ENCODE measurements at places on chromosomes 3 and 15. TPM values are rescaled to one million over a fixed set of nuclear protein-coding genes. Genes with fewer than 3 reads are reported as not detected.

C15orf61 gene
- total RNA-seq = 5.4 TPM

ZDHHC23 gene
- total RNA-seq = 11.5 TPM

DNA sequence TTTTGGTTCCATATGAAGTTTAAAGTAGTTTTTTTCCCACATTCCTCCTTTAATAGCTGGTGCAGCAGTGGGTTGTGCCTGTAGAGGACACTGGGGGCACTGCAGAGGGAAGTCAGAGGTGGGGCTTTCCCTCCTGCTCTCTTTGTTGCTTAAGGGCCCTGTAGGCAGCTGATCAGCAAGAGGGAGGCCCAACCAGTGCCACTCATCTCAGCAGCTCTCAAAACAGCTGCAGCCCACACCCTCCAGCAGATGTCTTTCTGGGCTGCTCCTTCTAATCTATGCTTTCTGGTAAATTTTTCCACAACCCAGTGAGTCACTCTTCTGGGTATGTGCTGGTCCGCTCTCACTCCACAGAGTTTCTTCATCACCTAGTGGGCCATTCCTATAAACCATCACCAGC is 263.8 kb downstream of the FEZF2 start:
- DNase-seq = no peak

- no peak for DNase-seq
These were observed 154.4 kb downstream of the XXYLT1 start for GRCh38 chr3:195116407-195117185.

DNA sequence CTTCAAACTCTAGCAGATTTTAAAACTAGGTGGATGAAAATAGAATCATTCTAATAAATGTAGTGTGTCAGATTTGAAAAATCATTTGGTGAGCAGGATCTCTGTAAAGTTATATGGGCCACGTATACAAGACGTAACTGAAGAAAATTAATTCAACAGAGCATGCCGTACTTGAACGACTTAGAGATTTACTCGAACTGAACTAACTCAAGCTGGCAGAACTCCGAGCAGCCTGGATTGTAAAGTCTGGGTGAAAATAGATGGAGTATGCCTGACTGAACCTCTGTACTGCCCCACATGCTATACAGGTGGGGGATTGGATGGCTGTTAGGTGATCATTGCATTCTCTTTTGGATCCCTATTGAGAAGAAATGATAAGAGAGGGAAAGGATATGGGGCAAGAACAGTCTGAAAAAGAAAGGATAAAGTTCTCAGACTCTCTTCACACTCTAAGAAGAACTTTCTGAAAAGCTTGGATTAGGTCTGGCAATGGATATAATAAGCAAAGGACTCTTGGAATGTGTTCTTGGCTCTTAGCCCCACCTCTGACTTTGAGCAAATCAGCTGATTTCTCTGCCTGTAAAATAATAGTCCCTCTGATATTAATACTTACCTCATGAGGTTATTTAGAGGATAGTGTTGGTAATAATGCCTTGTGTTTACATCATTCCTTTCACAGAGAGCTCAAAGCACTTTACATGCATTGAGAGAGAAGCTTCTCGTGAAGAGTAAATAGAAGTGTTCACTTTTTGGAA is 147.5 kb downstream of the FILIP1L start:
- DNase-seq = no peak
